ENCODE measurements at places on chromosomes 1 and 21. TPM values are rescaled to one million over a fixed set of nuclear protein-coding genes. Genes with fewer than 3 reads are reported as not detected.

- peaks cover 59% of the 10 kb centered on the region for H3K4me1 ChIP-seq
- DNase-seq: no peak
- H3K4me3 ChIP-seq: no peak overlapping the region
- H3K27ac ChIP-seq: peak overlapping the region; percentile 76
- H3K36me3 ChIP-seq: peaks cover 52% of the 10 kb centered on the region
Observed at GRCh38 chr1:153647346-153647714, 11.2 kb upstream of the SNAPIN start.

DNA sequence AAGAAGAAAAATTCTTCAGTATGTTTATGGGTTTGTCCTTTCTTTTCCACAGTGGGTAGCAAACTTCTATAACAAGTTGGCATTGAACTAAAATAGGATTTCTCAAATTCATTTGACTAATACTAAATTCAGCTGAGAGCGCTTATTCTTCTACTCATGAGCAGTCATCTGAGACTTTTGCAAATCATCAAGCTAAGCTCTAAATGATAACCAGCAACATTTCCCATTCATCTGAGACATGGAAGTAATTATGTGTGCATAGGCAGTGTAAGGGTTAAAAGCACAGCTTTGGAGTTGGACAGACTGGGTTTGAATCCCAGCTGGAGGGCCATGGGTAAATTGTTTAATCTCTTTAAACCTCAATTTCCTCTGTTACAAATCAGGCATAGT is 18.3 kb upstream of the CNR2 start:
- H3K4me3 ChIP-seq: no peak overlapping the region
- H3K27me3 ChIP-seq: peaks cover 7% of the 10 kb centered on the region
- H3K4me1 ChIP-seq: no peaks in the 10 kb centered on the region
- no peak overlapping the region for H3K27ac ChIP-seq

- peaks cover 3% of the 10 kb centered on the region for H3K36me3 ChIP-seq
- no peaks in the 10 kb centered on the region for H3K4me1 ChIP-seq
- H3K27me3 ChIP-seq: no peaks in the 10 kb centered on the region
- H3K27ac ChIP-seq: no peak overlapping the region
- no peak overlapping the region for H3K4me3 ChIP-seq
- DNase-seq: no peak
Observed at GRCh38 chr21:44437371-44437695, 18.0 kb upstream of the LRRC3 start.

DNA sequence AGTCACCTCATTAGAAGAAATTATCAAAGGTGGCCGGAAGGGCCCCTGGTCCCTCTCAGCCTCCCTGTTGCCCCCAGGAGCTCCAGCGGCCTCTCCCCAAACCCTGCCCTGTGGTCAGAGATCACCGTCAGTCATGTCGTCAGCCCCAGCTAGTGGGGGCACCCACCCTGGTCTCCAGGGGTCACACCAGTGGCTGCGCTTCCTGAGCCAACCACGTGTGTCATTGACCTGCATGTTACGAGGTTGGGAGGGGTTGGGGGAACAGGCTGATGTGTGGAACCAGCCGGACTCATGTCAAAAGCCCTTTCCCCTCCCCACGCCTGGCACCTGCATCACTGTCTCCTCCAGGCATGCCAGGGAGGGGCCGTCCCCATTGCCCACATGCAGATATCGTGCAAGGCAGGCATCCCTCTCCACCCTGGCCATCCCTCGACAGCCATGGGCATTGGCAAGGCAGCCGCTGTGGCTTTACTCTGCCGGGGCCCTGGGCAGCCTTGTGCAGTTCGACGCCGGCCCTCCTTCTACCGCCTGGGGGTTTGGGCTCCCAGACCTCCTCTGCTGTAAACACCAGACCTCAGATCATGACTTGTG is 128.7 kb downstream of the CRYAA start:
- peaks cover 13% of the 10 kb centered on the region for H3K27me3 ChIP-seq
- no peak overlapping the region for H3K27ac ChIP-seq
- H3K4me1 ChIP-seq: peaks cover 6% of the 10 kb centered on the region
- H3K4me3 ChIP-seq: no peak overlapping the region
- no peak for DNase-seq

- no peak overlapping the region for H3K27ac ChIP-seq
- no peaks in the 10 kb centered on the region for H3K36me3 ChIP-seq
- H3K27me3 ChIP-seq: no peaks in the 10 kb centered on the region
- no peak for DNase-seq
Observed at GRCh38 chr1:228346731-228347130, 59.9 kb downstream of the TRIM11 start.

GRCh38 chr1:67465375-67465774 is 35.2 kb upstream of the SERBP1 start:
- no peak for DNase-seq
- H3K4me1 ChIP-seq: no peaks in the 10 kb centered on the region
- no peak overlapping the region for H3K27ac ChIP-seq
- H3K27me3 ChIP-seq: peaks cover 5% of the 10 kb centered on the region
- no peaks in the 10 kb centered on the region for H3K36me3 ChIP-seq
- H3K4me3 ChIP-seq: no peak overlapping the region

Gene GBP4
- total RNA-seq: 51.0 TPM

Gene TIAM1
- 46.9 TPM for total RNA-seq

All from activated CD8-positive, alpha-beta T cell treated with anti-CD3 and anti-CD28 coated beads, Interleukin-2, amount 10 ng/mL, durations not matched to agents 7 days and 5 days (primary cell).